ENCODE measurements at places on chromosomes 7 and 10. TPM values are rescaled to one million over a fixed set of nuclear protein-coding genes. Genes with fewer than 3 reads are reported as not detected.

GRCh38 chr7:30557245-30557644 lies 37.4 kb upstream of the GARS1 start:
- no peak for DNase-seq

DNA sequence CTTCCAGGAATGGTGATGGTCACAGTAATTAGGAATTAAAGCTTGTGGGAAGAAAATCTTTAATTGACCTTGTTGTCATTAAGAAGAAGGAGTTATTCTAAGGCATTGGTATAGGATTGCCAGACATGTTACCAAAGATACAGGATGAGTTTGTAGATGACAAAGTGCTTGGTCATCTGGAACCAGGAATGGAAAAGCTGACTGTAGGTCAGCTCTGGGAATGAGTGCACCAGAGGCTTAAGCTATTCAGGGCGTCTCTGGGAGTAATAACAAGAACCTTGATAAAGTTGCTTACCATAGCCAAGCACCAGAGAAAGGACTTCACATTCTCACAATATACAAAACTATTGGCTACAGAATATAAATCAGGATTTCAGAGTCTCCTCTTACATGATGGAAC lies 89.0 kb downstream of the PHTF2 start:
- DNase-seq: no peak

DNA sequence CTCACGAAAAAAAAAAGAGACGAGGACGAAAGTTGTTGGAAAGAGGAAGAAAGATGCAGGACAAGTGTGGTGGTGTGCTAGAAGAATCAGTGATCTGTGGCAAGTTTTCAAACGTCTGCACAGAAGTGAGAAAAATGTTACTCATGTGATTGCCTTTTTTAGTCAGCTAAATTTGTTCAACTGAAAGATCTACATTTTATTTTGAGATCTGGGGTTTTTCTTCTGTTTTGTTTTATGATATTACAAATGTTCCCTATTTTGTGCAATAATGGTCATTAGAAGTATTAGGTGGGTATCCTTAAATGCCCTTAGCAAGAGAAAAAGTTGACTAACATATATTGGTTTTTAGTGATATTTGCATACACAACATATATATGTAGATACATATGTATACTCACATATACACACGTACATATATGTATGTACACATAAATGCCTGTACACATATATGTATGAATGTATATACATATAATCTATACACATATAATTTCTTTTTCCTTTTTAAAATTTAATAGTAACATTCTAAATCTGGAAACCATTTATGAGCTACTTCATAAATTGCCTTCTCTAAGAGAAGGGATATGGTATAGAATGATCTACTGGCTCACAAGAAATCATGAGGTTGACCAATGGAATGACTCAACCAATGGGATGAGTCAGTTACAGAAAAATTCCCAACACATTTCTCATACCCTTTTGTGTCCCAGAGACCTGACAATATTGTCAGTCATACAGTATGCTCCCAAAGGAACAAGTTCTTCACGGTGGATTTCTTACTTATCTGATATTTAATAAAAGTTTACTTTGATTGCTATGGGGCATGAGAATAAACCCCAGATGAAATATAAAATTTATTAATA lies 38.4 kb downstream of the SLC39A12 start:
- DNase-seq: no peak

DNA sequence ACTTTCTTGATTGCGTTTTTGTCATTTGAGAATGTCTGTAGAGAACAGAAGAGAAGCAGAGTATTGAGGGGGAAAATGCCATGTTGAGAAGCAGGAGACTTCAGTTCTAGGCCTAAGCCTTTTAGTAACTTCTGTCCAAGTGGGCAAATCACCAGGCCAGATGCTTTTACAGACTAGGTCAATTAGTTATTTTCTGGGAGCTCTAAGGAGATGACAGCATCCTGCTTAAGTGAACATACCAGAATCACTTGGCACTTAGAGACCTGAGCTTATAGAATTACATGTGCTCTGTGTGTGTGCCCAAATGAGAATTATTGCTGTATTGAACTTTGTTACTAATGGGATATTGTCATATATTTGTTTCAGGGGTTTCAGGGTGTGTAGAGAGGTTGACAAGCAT lies 24.0 kb downstream of the AGK start:
- DNase-seq: no peak

GRCh38 chr7:24318326-24318725 lies 34.3 kb downstream of the NPY start:
- no peak for DNase-seq

- DNase-seq: peak; percentile 80
Measured at GRCh38 chr7:100489824-100490223, 6.1 kb downstream of the NYAP1 start.

- DNase-seq: no peak
Measured at GRCh38 chr7:100019908-100020307, 4.5 kb downstream of the ZKSCAN1 start.

DNA sequence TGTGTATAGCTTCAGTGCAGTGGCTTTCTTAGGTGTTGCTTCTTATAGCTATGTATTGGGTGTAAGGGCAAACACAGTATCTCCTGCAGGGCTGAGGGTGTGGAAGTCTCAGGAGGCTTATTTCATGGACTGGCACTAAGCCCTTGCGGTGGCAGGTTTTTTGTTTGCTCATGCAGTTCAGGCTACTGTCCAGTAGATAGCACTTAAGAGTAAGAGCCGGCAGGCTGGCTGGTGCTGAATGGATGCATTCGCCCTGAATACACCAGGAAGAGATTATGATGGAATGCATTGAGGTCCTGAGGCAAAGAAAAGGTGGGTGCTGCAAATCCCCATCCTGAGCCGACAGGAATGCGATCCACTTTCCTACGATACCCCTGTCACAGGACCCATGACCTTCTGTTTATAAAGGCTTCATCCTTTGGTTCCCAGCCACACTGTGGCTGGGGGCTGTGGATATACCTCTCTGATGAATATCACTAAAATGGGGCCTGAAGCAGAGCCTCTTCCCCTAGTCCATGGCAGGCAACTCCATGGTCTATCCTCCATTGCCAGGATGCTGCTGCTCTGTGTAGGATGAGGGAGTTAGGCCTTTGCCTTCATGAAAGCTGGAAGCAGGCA lies 44.9 kb downstream of the ANXA8 start:
- no peak for DNase-seq

DNA sequence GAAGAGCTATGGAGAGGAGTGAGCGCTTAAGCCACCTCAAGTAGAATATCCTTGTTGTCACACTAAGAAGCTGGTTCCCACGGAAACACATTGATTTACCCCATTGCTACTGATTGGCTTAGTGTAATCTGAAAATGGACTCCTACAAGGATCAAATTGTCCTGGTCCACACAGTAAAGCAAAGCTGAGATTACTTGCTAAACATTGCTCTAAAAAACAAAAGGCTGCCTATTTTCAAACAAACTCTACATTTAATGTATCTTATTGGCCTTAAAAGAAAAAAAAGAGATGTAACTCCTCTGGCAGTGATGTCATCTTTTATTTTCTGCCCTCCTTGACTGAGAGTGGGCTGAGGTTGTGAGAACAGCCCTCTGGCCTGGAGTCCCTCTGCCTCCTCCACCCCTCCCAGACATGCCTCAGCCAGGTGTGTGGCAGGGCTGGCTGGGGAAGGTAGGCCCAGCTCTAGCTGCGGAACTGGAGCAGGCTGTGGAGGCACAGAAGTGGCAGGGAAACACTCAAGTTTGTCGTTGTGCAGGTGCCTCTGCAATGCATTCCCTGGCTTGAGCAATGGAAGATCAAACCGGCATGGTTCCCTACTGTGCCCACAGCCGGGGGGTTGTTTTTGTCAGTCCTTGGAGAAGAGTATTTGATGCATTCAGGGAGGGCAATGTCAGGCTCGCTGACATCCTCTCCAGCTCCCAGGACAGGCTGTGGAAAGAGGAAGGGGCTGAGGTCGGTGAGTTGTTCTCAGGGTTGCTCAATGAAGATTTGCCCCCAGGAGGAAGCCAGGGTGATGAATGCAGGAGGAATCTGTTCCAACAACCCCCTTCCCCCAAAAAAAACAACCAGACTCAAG lies 9.1 kb downstream of the KLF6 start:
- DNase-seq: no peak

- DNase-seq: no peak
Measured at GRCh38 chr10:22447068-22447467, 101.8 kb downstream of the SPAG6 start.

DNA sequence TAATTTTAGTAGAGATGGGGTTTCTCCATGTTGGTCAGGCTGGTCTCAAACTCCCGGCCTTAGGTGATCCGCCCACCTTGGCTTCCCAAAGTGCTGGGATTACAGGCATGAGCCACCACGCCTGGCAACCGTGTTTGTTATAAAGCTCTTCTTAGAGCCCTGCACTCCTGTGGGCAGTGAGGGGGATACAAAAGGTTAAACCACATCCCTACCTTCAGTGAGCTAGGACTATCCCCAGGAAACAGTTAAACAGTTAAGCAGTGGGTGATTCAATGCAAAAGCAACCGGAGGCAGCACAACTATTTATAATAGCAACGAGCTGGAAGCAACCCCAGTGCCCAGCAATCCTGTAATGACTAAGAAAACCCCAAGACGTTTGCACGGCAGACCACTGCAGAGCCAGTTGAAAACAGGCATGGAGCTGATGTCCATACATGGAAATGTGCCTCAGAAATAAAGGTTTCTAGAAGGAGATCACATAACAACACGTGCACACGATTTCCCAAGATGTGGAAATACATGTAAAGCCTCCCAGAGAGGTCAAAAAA lies 107.2 kb upstream of the LYZL2 start:
- DNase-seq: peak; percentile 74

DNA sequence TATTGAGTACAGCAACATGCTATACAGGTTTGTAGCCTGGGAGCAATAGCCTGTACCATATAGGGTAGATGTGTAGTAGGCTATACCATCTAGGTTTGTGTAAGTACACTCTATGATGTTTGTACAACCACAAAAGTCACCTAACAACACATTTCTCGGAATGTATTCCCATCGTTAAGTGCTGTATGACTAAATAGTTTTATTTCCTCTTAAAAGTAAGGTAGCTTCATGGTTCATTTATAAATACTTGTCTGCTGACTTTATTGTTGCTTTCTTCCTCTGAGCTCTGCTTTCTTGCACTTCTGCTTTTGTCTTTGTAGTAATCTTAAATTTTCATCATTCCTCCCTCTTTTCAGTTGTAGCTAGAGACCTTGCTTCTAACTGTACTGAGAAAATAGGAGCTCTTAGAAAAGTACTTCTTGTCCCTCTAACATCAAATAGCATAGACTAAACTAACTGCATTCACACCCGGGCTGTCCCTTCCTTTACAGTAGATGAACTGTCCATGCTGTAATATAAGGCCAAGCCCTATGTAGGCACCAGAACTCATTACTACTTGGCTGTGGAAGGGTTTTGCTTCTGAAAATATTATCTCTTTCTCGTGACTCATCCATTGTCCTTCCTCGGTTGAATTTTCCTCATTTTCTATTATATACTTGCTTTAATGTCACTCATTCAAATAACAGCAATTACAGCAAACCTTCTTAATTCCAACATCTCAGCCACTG lies 55.4 kb upstream of the FAM3C start:
- DNase-seq: no peak

HUS1 gene
- total RNA-seq: 40.3 TPM

SFMBT2 gene
- 16.0 TPM for total RNA-seq

GARS1 gene
- total RNA-seq: 64.3 TPM

Data from uterus (tissue), 4 donors.